Left renal cortex interstitium (tissue), 4 donors: ENCODE measurements at places on chromosomes 5 and 9.

DNA sequence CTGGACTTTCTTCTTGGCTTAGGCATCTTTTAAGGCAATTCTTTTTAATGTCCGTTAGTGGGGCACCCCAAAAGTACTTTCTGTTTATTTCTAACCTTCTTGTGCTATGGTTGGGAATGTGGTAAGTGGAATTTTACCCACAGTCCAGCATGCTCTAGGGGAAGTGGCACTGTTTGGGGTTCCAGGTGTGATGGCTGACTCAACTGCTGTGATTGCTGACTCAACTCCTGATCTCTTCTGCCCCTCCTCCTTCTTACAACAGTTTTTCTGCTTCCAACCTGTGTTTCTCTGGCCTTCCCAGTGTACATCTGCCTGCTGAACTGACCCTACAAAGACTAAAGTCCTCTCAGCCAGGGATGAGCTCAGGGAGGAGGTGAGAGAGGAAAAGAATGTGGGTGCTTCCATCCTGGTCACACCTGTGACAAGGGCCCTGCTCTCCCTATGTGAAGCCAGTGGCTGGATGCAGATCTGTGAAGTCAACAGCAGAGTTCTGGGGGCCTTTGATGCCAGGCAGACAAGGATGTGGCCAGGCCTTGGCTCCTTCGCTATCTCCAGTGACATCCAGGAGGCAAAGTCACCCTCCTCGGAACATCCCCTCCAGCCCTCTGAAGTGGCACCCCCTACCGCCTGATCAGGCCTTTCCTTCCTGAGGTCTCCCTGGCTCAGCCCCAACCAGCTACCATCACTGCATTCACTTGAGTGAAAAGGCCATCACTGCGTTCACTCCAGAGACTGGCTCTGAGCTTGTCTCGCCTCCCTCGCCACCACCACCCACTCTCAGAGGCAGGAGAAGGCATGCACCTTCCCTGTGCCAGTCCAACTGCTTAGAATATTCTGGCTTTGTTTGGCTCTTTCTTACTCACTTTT lies 72.2 kb downstream of the C5orf15 start:
- DNase-seq: no peak

DNA sequence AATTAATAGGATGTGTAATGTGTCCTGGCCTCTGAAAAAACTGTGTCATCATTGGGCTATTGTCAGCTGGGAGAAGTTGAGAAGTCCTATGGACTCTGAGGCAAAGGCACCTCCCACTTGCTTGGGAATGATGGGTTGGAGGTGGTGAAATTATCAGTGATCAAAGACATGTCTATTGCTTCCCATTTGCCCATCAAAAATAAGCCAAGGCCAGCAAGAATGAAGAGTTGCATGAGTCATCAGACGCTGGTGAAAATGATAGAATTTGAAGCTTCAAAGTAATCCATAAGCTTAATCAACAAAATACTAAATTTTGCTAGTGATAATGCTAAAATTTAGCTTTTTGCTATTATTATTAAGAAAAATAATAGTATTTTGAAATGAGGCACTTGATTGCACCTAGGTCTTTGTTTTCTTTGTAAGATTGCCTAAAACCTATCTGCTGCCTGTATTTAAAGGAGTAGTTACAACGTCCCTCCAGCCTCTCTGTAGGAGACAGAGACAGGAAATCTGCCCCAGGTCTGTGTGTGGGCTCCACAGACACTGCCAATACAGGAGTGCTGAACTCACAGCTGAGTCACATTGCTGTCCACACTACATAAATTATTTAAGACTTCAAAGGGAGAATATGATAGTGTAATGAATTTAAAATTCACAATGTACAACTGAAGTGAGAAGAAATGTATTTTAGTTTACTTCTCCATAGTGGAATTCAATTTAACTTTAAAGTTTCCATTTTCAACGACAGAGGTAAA lies 48.4 kb upstream of the APC start:
- no peak for DNase-seq

GRCh38 chr9:91949392-91949945 lies 559 bp downstream of the ROR2 start:
- DNase-seq: no peak

DNA sequence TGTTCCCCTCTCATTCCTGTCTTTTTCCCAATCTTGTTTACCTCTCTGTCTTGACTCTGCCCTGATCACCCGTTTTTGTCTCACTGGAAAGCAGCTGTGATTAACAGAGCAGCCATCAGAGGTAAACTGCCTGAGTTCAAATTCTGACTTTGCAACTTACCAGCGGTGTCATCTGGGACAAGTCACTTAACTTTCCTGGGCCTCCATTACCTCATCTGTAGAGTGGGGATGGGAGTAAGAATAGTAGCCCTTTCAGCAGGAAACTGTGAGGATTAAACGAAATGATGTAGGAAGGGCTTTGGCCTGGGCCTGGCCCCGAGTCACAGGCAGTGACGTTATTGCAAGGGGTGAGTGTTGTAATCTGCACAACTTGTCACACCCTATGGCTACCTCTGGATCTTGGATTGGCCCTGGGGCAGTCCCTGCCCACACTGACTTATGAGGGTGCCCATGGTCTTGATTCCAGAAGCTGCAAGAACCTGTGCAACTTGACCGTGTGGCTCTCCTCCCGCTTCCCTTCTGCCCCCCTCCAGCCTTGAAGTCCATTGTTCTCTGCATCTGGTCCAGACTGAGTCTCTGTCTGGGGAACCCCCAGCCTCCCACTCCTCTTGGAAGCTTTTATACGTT lies 657 bp upstream of the PCDH12 start:
- DNase-seq: no peak

- no peak for DNase-seq
These were observed 318.0 kb upstream of the PUM3 start for GRCh38 chr9:3161912-3162311.

DNA sequence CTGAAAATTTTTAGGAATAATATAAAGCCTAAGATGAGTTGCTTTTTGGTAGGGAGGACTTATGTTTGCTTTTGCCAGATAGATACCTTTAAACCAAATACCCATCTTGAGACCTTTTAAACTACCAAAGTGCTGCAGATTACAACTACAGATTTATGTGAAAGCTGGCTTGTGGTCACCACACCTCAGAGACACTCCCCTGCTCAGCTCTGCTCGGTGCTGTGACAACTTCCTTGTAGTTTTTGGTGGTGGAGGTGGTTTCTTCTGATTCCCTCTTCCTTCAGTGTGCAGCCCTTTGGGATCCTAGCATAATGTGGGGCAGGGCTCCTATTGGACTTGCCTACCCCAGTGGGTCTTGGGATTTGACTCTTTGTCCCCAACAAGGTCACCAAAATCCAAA lies 29.2 kb downstream of the GARNL3 start:
- no peak for DNase-seq

DNA sequence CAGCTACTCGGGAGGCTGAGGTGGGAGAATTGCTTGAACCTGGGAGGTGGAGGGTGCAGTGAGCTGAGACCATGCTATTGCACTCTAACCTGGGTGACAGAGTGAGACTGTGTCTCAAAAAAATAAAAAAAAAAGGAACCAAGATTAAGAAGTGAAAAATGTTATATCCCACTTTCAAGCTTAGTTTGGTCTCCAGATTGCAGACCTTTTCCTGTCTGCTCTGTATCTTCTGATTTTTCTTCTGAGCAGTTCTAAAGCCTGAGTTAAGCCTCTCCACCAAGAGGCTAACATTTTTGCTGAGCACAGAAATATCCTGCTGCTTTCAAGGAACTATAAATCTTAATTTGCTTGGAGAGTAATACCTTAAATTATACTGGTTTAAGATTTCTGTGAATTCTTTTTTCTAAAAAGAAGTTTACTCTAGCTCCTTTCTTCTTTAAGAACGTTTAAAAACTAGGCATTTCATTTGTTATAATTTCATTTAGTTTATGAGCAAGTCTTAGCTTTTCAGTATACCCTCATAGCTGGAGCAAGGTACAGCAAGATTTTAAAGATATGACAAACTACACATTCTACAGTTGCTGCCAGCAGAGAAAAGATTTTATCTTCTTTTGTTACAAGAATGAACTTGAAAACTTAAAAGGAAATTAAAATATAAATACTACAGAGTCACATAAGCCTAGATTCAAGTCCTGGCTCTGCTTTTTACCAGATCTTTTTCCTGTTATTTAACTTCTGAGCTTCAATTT lies 55.0 kb downstream of the GARNL3 start:
- no peak for DNase-seq

GRCh38 chr5:109829331-109829730 lies 139.6 kb downstream of the MAN2A1 start:
- no peak for DNase-seq

DNA sequence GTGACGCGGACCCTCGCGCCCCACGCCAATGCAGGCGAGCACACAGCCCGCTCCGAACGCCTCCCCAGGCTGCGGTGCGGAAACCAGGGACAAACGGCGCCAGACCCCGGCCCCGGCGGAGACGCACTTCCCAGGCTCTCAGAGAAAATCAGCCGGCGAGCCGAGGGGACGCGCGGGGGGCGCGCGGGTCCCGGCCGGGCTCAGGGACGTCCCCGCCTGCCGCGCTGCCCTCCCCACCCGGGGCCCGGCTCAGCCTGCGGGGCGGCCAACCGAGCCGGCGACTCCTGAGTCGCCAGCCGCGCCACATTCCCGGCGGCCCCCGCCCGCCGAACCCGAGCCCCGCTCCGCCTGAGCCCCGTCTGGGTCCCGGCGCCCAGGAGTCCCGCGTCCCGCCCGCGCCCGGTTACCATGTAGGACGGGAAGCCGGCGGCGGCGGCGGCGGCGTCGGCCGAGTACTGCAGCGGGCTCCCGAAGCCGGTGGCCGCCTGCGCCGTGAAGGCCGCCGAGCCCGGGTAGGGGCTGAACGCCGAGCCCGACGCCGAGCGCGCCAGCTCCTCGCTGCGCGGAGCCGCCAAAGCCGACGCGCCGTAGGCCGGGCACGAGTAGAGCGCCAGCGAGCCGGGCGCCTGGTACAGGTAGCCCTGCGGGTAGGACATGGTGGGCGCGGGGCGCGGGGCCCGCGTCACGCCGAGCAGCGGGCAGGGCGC lies 566 bp downstream of the IRX2 start:
- DNase-seq: no peak

DNA sequence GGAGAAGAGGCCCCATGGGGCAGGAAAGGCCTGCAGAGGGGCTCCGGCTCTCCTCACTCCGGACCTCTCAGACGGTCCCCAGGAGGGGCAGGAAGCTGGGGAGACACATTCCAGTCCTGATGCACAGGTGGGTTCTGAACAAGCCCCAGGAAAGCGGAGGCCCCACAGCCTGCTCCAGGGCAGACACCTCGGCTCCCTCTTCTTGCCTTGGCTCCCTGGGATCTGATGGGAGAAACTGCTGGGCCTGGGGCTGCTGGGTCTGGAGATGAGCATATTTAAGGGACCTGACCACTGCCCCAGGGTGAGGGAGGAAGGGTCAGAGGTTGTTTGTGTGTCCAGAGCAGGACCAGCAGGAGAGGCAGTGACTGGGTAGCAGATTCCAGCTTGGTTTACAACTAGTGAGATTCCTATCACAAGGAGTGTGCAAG lies 1.2 kb downstream of the CORO2A start:
- no peak for DNase-seq

DNA sequence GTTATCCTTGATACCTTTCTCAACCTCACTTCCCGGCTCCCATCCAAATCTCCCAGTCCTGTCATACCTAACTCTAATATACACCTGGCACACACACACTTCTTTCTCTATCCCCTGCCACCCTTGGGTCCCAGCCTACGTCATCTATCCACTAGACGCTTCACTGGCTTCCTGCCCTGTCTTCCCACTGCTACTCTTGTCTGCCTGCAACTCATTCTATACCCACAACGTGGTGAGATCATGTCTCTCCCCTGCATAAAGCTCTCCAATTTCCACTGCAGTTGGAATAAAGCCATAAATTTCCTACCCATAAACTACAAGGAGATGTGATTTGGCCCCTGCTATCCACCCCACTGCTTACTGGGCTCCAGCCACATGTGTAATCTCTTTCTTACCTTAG lies 93.5 kb downstream of the JMY start:
- DNase-seq: no peak

- no peak for DNase-seq
These were observed 110.2 kb upstream of the NR3C1 start for GRCh38 chr5:143513720-143514119.

DNA sequence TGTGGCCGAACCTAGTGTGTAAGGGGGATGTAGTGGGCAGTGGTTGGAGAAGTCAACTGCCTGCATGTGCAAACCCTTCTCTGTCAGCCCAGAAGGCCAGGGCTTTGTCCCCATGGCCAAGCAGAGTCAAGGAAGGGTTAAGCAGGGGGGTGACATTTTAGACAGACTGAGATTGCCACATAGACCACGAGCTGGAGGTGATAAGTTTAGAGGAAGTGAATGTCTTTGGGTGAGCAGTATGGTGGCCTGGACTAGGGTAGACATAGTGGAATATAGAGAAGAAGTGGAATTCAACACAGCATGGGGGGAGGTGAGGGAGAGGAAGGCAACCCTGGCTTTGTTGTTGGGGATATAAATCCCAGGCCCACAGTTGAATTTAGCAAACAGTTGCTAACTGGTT lies 38.7 kb upstream of the CDKN2AIPNL start:
- DNase-seq: no peak

DNA sequence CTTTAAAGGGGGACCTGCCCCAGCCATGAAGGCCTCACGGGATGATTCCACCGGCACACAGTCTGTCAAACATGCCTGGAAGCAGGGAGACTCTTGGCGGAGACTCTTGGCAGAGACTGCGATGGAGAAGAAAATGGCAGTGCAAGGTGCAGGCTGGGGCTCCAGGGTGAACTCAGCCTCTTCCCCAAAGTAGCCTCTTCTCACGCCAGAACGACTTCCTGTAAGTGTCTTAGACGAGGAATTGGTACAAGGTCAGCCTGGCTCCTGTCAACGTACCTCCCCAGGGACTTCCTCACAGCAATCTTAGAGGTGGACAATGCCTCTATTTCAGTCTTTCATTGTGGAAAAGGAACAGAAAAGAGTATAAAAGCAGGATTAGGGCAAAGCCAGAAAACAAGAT lies 109.3 kb downstream of the UGCG start:
- DNase-seq: no peak

DNA sequence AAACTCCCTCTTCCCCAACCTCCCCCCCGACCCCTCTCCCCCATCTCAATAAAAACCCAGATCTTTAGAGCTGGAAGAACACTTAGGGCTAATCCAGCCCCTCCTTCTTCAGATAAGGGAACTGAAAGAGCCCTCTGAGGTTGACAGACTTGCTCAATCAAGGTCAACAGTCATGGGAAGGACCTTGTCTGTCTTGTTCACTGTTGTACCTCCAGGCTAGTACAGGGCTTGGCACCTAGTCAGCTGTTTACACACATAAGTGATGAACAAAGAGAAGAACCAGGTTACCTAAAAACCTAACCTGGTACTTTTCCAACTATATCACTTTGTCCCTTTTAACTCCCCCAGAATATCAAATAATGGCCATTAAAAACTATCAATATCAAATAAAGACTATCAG lies 2.4 kb downstream of the TTC39B start:
- no peak for DNase-seq

DNA sequence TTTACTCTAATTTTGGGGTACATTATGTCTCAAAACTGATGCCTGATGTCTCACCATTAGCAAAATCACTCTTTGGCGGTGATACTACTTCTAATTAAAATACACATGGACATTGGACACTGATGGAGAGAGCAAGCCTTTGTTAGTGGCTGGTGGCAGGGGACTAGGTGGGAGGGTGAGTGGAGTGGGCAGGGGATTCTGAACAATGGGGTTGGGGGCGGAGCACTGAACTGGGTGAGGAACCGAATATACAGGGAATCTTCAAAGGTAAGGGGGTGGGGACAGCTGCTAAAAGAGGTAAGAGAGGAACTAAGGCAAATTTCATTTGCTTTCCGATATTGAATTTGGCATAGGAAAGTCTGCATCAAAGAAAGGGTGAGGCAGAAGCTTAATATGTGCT lies 88.8 kb downstream of the CARTPT start:
- DNase-seq: no peak

GRCh38 chr5:116452774-116453368 lies 121.8 kb downstream of the SEMA6A start:
- no peak for DNase-seq
